ENCODE measurements at places on chromosomes 1 and 21. TPM values are rescaled to one million over a fixed set of nuclear protein-coding genes. Genes with fewer than 3 reads are reported as not detected.

DNA sequence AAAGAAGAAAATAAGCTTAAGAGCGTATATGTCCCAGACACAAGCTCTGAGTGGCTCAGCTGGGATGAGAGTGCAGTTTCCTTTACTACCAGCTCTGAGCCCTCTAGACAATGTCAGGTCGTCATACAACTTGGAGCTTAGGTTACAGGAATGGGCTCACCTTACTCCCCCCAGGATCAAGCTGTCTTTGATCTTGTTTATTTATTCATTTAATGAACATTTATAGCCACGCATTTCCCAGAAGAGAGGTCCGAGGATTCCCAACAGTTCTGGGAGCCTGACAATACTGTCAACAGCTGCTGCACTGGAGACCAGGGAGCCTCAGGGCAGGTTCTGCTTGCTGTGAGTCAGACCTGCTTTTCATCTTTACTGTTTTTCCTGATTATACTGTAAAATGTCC lies 378.9 kb downstream of the PLPP3 start:
- peak; percentile 35 for DNase-seq

GRCh38 chr1:24679725-24680124 lies 36.6 kb downstream of the SRRM1 start:
- DNase-seq: no peak

DNA sequence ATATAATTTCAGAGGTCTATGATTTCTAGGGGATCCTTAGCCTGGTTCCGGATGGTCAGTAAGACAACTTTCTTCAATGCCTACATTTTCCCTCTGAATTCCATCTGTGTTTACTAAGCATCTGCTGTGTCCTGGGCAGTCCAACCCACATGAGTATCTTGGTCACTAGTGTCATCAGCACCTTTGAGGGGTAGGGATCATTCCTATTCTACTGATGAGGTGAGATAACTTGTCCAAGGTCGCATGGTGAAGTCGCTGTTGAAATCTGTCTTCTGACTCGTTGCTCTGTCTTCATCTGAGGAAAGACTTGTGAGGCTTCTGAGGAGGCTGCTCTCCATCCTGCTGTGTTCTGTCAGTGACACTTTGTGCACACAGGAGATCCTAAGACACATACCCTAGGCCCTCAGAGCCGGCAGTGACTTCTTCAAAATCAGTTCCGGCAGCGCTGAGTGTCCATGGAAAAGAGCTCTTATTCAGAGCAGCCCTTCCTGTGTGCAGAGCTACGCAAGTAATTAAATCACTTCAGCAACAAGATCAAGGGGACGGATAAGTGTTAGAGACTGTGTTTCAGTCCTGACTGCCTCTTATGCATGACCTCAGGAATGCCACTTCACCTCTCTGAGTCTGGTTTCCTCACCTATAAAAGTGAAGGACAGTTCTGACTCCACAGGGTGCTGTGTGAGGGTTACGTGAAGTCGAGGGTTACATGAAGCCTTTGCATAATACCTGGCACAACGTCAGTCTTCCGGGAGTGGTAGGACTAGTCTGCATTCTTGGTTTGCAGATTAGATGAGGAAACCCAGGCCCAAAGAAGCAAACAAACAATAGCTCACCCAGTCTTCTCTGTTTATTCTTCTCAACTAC lies 28.4 kb downstream of the AK2 start:
- peak; percentile 44 for DNase-seq

DNA sequence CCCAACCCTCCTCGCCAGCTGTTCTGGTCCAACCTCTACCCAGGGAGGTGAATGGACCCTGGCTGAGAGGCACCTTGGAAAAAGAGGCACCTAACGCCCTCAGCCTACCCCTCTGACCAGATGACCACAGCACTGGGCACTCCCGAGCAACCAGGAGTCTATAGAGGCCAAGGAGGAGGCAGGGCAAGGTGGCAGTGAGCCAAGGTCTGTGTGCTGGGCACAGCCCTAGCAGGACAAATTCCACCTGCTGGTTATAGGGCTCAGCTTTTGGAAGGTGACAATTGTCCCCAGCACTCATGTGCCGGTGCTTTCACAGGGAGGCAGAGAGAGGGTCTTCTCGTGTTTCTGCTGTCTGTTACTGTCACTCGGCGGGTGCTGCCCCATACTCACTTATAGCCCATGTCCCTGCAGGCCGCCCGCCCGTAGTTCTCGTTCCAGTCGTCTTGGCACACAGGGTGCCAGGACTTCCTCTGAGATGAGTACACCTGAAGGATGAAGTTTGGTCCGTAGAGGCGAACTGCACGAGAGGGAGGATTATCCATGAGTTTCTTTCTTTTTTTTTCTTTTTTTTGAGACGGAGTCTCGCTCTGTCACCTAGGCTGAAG lies 27.8 kb downstream of the TMPRSS2 start:
- DNase-seq: no peak

The ANKRD34A gene
- polyA plus RNA-seq: 0.83 TPM

The MAD2L2 gene
- 72.7 TPM for polyA plus RNA-seq

The ANGPTL3 gene
- polyA plus RNA-seq: 42.2 TPM

The CFAP107 gene
- not detected for polyA plus RNA-seq

The OR2L3 gene
- not detected for polyA plus RNA-seq

- DNase-seq: no peak
These were observed 24.5 kb upstream of the CTSK start for GRCh38 chr1:150832597-150832996.

- DNase-seq: no peak
These were observed 118.2 kb upstream of the HOOK1 start for GRCh38 chr1:59696421-59697115.

DNA sequence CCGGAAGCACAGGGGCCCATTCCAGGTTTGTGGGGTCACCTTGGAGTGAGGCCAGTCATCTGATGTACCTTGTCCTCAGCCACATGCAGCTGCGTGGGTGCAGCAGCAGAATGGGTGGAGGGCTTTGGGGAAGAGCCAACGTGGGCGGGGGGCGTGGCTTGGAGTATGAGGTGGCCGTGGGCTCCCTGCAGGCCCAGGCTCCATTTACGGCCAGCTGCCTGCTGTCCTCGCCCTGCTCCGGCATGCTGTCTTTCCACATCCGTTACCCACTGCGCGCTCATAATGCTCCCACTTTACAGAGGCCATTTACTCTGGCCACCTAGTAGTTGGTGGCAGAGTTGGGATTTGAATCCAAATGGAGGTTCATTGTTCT lies 27.8 kb upstream of the TINAGL1 start:
- DNase-seq: peak; percentile 66

DNA sequence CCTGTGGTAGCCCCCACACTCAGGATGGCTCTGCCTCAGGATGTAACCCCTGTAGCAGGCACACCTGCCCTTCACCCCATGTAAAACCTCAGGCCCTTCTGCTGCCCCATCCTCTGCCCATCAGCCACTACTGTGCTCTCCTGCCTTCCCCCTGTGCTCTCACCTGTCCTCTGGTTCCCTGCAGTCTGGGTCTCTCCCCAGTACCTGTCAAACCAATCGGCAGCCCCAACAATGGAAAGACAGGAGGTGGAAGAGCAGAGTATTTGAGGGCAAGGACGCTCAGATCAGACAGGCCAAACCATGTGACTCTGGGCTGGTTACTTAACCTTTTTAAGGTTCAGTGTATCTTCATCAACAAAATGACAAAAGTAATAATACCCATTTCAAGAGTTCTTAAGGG lies 30.9 kb downstream of the SMIM12 start:
- DNase-seq: no peak

The EVA1C gene
- polyA plus RNA-seq: 2.2 TPM

DNA sequence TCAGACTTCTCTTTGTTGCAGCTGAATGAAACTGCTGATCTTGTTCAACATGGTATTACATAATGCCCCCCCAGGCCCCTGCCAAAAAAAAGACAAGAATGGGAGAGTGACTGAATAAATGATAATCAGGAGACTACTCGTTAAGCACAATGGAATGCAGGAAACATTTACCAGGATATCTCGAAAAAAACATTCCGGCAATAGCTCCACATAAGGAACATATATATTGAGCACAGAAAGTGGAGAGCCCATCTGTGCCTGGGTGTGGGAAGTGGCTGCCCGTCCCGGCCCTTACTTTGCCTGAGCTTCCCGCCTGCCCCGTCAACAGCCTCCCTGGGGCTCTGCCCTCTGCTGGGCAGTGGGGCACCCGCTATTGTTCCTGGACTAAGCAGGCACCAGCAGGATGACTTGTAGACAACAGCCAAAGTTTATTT lies 13.3 kb downstream of the TRIM11 start:
- DNase-seq: no peak

The GPR137B gene
- polyA plus RNA-seq: 13.0 TPM

DNA sequence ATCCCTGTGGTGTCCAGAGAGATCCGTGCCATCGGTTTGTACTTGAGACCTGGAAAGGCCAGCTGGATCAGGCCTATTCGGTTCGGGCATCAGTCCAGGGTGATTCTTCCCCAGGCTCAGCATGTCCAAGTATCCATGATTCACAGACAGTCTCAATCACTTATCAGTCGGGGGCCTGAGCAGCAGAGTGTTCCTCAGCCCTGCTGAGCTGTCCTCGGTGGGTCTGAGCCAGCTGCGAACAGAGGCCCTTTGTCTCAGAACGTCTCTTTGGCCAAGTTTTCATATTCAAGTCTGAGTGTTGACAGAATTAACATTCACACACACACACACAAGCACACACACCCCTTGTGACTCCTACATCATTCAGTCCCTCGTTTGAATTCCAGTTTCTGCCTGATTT lies 33.4 kb upstream of the OSBPL9 start:
- no peak for DNase-seq

DNA sequence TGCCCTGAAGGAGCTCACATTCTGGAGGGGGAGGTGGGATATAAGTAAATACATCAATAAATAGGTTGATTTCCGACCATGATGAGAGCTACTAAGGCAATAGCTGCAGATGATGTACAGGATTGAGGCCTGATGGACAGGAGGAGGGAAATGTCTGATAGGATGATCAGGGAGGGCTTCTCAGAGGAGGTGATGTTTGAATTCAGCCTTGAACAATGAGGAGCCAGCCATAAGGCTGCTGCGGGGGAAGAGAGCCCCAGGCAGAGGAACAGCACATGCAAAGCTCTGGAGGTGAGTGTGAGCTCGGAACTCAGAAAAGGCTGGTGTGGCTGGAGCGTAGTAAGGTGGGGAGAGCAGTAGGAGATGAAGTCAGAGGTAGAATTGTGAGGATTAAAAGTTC lies 411.7 kb downstream of the PTPRU start:
- DNase-seq: no peak

All from hepatocyte (in vitro differentiated cells).